NCI-H1694 (cell line): ENCODE measurements at places on chromosomes 5 and 9.
A peak's percentile ranks its signal among the peaks of the same experiment; 100 is the strongest.

DNA sequence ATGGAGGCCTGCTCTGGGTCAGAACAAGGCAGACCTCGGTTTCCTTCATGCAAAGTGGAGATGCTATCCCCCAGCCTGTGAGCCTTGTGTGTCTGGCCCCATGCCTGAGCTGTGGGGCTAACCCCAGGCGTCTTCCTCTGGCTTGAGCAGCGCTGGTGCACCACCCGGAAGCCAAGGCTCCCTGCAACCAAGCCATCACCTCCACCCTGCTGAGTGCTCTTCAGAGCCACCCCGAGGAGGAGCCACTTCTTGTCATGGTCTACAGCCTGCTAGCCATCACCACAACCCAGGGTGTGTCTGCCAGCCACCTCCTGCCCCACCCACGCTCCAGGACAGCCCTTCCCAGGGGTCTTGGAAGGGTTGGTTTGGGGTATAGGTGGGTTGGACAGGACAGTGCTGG is 16.2 kb downstream of the REXO4 start:
- DNase-seq, result no peak

DNA sequence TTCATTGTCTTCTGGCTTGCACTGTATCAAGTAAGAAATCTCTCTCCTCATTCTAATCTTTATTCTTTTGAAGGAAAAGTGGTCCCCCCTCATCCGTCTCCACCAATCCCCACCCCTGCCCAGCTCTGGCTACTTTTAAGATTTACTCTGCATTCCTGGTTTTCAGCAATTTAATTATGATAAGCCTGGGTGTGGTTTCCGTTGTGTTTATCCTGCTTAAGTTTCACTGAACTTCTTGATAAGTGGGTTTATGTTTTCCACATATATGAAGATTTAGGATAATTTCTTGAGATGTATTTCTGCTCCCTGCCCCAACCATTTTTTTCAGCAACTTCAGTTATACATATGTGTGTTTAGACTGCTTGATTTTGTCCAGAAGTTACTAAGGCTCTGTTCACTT is 46.5 kb downstream of the PTBP3 start:
- DNase-seq, result no peak

DNA sequence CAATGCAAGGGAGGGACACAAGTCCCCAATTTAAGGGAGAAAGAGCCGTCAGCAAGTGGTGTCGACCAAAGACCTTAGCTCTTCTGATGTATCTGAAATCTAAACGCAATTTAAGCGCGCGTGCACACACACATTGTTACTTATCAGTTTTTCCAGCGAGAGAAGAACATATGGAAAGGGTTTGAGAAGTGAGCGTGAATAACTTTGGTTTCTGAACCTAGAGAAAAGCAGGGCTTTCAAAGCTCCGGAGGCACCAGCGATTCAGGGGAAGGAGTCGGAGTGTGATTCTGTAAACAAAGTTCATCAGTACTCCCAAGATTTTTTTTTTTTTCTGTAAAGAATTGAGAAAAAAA is 191.8 kb downstream of the MEF2C start:
- no peak for DNase-seq

DNA sequence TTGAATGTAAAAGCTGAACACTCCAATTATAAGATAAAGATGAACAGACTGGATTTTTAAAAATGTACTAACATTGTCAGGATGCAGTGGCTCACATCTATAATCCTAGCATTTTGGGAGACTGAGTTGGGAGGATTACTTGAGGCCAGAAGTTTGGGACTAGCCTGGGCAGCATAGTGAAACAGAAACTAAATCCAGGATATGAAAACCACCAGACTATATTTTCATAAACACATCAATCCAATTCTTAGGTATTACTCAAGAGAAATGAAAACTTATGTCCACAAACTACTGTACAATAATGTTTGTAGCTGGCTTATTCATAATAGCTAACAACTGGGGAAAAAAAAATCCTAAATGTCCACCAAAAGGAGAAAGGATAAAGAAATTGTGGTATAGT is 26.8 kb upstream of the NAA35 start:
- no peak for DNase-seq

- no peak for DNase-seq
Observed at GRCh38 chr5:71922584-71923106, 184.6 kb upstream of the MAP1B start.

DNA sequence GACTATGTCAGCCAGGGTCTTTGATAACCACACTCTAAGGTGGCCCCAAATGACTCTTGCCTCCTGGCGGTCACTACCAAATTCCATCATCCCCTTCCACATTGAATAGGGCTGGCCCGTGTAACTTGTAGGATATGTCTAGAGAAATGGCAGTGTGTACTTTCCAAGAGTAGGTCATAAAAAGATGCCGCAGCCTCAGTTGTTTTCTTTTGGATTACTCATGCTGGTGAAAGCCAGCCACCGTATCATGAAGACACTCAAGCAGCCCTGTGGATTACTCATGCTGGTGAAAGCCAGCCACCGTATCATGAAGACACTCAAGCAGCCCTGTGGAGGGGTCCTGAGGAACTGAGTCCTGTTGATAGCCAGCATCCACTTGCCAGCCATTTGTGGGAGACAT is 172.0 kb upstream of the TBC1D2 start:
- DNase-seq, result no peak

GRCh38 chr5:165579911-165580310 is 2074.5 kb downstream of the MAT2B start:
- DNase-seq, result no peak

DNA sequence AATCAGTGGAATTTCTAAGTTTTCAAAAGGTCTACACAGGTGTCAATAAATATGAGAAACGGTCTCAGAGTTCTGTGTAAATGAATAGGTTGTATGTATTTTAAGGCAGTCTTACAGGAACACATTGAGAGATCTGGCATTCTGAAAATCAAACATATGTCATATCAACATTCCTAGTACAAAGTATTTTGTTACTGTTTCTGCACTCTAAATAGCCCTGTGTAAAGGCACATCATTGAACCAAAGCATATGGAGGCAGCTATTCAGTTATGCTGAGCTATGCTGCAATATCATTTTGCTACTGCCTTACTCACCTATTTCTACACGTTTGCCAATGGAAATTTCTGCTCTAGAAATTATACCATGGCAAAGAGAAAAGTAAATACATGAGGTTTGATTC is 379.1 kb downstream of the KIAA0825 start:
- DNase-seq, result no peak

GRCh38 chr9:27679338-27679737 is 106.1 kb upstream of the C9orf72 start:
- DNase-seq, result no peak

GRCh38 chr5:87582149-87582548 is 169.4 kb upstream of the CCNH start:
- DNase-seq, result no peak

- DNase-seq, result peak; percentile 60
Observed at GRCh38 chr9:101119206-101119819, 90.8 kb downstream of the PLPPR1 start.

GRCh38 chr9:133770076-133770777 is 32.1 kb upstream of the SARDH start:
- DNase-seq, result no peak

- DNase-seq, result no peak
Observed at GRCh38 chr5:4939042-4939781, 200.9 kb upstream of the ADAMTS16 start.

- DNase-seq, result no peak
Observed at GRCh38 chr5:140344683-140345423, 1.6 kb downstream of the HBEGF start.

GRCh38 chr9:76700916-76701315 is 63.3 kb upstream of the PCA3 start:
- DNase-seq, result no peak

- DNase-seq, result no peak
Observed at GRCh38 chr9:69207503-69207902, 33.4 kb downstream of the TJP2 start.

DNA sequence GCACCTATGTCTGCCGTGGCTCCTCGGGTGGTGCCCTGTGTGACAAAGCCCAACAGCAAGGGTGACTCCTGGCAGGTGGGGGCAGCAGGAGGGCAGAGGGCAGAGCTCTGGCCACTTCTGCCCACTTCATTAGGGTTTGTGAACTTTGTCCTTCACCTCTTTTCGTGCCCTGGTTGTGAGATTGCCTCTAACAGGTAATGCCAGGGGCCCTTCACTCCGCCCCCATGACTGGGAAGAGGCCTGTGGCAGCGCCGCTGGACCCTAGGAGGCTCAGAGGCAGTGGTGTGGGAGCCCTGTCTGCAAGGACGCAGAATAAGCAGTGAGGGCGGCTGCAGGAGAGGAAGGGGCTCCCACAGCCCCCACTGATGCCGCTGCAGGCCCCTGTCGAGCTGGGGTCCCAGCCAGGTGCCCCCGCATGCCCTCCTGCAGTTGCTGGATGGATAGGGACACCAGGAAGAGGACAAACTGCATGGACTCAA is 108.7 kb upstream of the LMX1B start:
- DNase-seq, result no peak

GRCh38 chr9:77291714-77292113 is 114.4 kb downstream of the VPS13A start:
- no peak for DNase-seq

DNA sequence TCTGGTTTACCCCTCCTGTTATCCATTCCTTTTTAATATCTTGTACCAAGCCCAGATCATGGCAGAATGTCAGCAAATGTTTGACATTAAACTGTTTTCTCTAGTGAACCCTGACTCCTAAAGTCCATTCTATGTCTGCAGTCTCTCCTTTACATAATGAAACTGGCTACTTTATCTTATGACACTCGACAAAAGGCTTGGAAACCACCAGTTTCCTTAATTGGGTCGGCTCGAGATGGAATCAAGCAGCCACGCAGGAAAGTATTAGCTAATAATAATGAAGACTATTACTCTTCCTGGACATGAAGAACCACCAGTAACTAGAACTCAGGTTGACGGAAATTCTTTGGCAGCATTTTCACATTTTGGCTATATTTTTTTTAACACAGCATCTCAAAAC is 17.5 kb downstream of the DAP start:
- DNase-seq, result no peak

GRCh38 chr9:107750741-107751566 is 261.4 kb upstream of the KLF4 start:
- peak; percentile 22 for DNase-seq

- no peak for DNase-seq
Observed at GRCh38 chr5:97022898-97023297, 87.0 kb downstream of the LNPEP start.

GRCh38 chr5:68318955-68319705 is 103.6 kb downstream of the PIK3R1 start:
- no peak for DNase-seq

DNA sequence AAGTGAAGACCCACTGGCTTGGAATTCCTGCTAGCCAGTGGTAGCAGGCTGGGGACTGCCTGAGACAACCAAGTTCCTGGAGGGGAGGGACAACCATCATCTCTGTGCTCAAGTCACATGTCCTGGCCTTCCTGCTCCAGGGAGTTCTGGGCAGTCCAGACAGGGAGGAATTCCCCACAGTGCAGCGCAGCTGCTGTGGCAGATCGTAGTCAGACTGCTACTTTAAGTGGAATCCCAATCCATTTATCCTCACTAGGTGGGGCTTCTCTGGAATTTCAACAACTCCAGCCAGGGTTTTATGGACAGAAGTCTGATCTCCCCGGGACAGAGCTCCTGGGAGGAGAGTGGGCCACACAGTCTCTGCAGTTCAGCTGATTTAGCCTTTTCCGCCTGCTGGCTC is 20.9 kb upstream of the OR5C1 start:
- no peak for DNase-seq

DNA sequence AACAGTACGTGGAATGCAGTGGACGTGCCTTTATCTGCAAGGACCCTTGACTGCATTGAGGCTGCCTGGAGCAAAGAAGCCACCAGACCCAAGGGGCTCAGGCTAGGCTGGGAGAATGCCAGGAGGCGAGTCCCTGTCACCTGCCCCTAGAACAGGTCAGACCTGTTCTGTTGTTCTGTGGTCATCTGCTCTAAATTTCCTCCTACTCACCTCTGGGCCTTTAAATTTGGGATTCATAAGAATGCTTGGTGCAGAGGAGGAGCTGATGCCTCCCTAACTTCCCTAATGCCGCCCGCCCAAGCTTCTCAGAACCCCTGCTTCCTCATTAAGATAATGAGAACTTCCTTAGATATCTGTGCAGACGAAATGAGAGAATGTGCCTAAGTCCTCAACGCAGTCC is 32.0 kb downstream of the DAPK1 start:
- DNase-seq, result no peak

- DNase-seq, result no peak
Observed at GRCh38 chr5:166926138-166926537, 1365.3 kb upstream of the WWC1 start.

DNA sequence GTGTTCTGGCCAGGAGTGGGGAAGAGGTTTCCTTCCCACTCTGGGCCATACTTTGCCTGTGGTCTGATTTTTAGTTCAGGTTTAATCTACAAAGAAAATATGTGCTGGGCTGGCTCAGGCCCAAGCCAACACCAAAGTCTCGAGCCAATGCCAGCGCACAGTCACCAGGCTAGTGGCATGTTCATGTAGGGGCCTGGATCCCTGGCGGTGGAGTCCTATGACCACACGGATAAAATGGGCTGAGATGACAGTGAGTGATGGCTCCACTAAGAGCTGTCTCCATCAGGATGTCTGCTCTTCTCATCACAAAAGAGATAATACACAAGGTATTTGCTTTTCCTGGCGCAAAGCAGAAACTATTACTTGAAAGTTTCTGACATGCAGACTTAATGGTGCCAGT is 92.9 kb upstream of the PTPN3 start:
- no peak for DNase-seq

DNA sequence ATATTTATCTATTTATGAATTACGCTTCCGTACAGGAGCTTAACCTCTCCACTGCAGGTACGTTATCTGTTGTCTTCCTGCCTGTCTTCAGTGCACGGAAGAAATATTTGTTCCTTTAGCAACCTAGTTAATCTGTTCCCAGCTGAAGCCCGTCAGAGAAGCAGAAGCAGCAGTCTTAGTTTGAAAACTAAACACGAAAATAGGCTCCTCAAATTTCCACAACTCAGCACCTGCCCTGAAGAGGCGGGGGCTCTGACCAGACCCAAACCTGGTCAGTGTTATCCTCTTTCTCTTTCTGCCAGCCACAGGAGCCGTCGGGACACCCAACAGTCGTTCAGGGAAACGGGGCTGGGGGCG is 462 bp downstream of the NUDCD2 start:
- DNase-seq, result no peak

DNA sequence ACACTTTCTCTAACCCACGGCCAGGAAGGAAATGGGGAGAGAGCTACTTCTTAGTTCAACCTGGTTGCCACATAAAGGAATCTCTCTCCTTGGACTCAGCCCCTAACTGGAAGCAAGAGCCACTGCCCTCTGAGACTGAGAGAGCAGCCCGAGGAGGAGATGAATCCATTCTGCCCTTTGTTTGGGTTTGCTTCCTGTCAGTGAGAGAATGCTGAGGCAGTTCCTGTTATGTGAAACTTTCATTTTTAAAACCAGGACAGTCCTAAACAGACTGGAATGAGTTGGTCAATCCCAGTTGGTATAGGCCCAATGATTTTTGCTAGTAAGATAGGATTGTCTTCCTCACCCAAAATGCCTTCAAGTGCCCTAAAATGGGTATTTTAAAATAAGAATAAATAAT is 205.1 kb downstream of the NTRK2 start:
- DNase-seq, result no peak

DNA sequence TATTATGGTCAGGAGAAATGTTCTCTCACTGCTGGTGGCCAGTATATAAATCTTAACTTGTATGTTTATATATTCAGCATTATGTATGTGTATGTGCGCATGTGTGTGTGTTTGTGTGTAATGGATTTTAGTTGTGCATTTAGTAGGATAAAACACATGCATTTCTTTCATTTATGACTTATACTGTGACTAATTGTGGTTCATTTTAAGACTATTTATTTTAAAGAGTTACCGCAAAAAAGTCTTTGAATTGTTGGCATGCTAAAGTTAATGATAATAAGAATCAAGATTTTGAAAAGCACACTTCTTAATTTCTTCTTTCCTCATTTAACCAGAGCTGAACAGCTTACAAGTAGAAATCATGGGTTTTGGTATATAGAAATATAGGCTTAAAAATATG is 60.9 kb downstream of the RAI14 start:
- DNase-seq, result no peak
